ENCODE measurements at places on chromosomes 3 and 15. TPM values are rescaled to one million over a fixed set of nuclear protein-coding genes. Genes with fewer than 3 reads are reported as not detected.

The ESYT3 gene
- 1.6 TPM for polyA plus RNA-seq

The SMAD6 gene
- 3.1 TPM for polyA plus RNA-seq

The HCN4 gene
- polyA plus RNA-seq, result not detected

The TRIM42 gene
- polyA plus RNA-seq, result not detected

The FURIN gene
- polyA plus RNA-seq, result 15.2 TPM

The DIPK2A gene
- polyA plus RNA-seq, result 5.8 TPM

The LRRC31 gene
- not detected for polyA plus RNA-seq

The AADAC gene
- 0.87 TPM for polyA plus RNA-seq

The GABRB3 gene
- polyA plus RNA-seq, result not detected

The ELP6 gene
- 49.3 TPM for polyA plus RNA-seq

The SAMD7 gene
- not detected for polyA plus RNA-seq

The OXNAD1 gene
- 9.9 TPM for polyA plus RNA-seq

The GOLGA6L4 gene
- 2.0 TPM for polyA plus RNA-seq

The PLA1A gene
- polyA plus RNA-seq, result 0.16 TPM

The MESP2 gene
- polyA plus RNA-seq, result not detected

The PATL2 gene
- 0.53 TPM for polyA plus RNA-seq

The FAM81A gene
- not detected for polyA plus RNA-seq

The MUC13 gene
- polyA plus RNA-seq, result 1.2 TPM

The HGD gene
- polyA plus RNA-seq, result 420 TPM

The UNC13C gene
- not detected for polyA plus RNA-seq

The MME gene
- not detected for polyA plus RNA-seq

The ADAMTS9 gene
- polyA plus RNA-seq, result not detected

The NMNAT3 gene
- polyA plus RNA-seq, result 6.9 TPM

The TEX55 gene
- polyA plus RNA-seq, result not detected

The ASB14 gene
- polyA plus RNA-seq, result not detected

The CISH gene
- polyA plus RNA-seq, result 2.8 TPM

The NANOGP8 gene
- not detected for polyA plus RNA-seq

The PAQR9 gene
- polyA plus RNA-seq, result 3.7 TPM

The MAGEL2 gene
- not detected for polyA plus RNA-seq

The ZBTB20 gene
- polyA plus RNA-seq, result 1.9 TPM

The CCDC50 gene
- 47.6 TPM for polyA plus RNA-seq

The SORD gene
- polyA plus RNA-seq, result 73.1 TPM
